ENCODE measurements at places on chromosomes 4 and X.

GRCh38 chrX:22855693-22856092 lies 144.1 kb upstream of the DDX53 start:
- DNase-seq, result no peak

DNA sequence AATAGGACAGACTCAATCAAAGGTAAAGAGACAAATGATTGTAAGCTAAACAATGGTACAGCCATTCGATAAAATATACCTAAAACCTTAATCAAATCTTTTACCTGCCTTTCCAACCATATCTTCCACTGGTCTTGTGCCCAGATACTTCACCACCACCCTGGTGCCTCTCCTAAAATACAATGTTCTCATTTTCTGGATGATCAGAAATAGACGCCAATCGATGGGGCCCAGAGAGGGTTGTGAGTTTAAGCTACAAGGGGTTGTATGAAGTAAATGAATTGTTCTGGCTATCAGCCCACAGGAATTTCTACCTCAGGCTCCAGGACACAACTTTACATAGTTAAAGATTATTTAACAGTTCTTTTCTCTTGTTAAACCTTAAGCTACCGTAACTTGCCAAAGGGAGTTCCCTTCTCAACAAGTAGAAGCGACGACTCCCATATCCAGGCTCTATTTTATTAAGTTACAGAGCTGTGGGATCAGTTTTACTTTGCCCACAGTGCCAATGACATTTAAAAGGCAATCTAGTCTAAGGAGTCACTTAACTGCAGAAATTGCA lies 99.1 kb downstream of the CHRNA9 start:
- no peak for DNase-seq

- DNase-seq, result no peak
These were observed 13.4 kb downstream of the KLF3 start for GRCh38 chr4:38677441-38677840.

GRCh38 chr4:152590179-152591031 lies 54.5 kb upstream of the FBXW7 start:
- no peak for DNase-seq

DNA sequence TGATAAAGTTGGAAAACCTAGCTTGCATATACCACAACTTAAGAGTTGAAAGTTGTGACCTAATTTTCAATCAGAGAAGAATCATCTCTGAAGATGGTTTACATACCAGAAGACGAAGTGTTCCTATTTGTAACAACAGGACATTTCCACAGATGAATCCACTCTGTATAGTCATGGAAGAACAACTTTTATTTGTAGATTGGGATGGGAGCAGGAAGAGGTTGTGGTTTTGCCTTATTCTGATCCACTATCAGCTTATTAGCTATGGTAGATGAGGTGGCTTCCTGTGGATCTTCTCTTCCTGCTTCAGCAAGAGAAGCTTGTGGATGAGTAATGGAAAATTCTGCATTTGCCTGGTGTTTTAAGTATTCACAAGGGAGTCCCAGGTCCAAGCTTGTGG lies 18.6 kb upstream of the SUPT20HL1 start:
- no peak for DNase-seq

GRCh38 chrX:1488745-1489144 lies 36.0 kb upstream of the ASMTL start:
- DNase-seq, result no peak

GRCh38 chr4:159505266-159505975 lies 402.5 kb downstream of the RAPGEF2 start:
- no peak for DNase-seq

GRCh38 chrX:63922221-63922620 lies 137.2 kb upstream of the ARHGEF9 start:
- no peak for DNase-seq

- no peak for DNase-seq
These were observed 350.0 kb downstream of the CAMK2D start for GRCh38 chr4:113411496-113411938.

GRCh38 chrX:138761380-138761779 lies 49.9 kb upstream of the FGF13 start:
- DNase-seq, result no peak

DNA sequence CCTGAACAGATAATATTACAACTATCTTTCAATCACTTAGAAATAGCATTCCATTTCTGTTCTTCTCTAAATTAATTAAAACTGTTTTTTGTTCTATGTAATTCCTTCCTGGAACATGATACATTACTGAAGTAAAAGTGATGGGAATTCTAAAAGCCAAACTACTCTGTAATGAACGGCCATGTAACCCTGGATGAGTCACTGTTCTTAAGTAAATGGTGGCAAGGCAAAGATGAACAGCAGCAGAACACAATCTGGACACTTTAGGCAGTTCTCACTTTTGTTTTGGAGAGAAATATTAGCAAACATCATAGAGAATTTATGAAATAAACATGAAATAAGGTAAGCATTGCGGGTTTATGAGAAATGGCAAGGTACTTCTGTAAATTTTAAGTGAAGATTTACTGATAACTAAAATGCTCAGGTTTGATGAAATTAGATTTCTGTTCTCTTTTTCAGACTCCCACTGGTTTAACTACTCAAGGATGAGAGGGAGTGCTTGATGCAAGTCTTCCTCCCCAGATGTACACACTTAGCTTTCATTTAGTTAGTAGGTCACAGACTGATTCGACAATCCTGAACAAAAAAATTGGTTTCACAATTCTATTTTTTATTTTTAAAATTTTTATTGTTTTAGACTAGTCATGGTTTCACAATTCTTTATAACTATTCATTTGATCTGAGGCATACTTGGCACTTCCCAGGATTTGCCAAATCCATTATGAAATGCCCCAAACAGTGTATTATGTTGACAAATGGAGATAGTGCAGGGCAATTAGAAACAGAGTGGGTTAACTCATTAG lies 964 bp upstream of the GPR82 start:
- no peak for DNase-seq

GRCh38 chr4:89658701-89659024 lies 178.3 kb downstream of the SNCA start:
- DNase-seq, result no peak

GRCh38 chrX:31228909-31229308 lies 157.1 kb upstream of the FTHL17 start:
- DNase-seq, result no peak

DNA sequence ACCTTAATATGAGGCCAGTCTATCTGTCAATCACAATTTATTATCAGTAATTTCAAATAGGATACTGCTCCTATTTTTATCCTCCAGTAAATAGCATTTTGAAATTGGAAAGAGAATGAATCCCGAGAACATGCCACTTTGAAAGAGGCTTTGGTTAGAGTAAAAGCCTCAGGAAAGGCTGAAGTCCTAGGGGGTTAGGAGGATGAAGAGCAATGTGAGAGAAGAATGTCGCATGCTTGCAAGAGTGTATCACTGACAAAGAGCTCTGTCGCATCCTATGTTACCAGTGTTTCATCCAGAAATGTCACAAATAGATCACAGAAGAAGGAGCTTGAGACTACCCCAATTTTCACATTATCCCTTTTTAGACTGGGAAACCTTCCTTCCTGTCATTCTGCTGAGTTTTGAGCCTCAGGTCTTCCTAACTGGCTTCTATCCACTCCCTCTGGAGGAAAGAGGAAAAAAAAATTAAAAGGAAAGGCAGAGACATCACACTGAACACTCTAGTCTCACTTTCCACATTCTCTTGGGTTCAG lies 39.8 kb downstream of the GPM6A start:
- no peak for DNase-seq

DNA sequence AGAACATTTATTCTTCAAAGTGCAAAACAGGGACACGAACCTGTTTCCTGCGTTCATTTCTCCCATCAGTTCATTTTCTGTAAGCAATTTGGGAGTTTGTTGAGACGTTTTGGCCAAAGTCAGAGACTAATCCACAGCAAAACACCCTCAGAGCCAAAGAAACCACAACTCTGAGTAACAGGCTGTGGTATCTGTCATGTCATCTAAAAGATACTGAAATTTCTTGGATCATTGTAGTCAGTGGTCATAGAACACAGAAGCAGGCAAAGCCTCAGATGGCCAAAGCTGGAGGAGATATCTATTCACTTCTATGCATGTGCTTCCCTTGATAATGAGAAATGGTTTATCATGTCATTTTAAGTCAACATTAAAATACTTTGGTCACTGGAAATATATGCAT lies 485.6 kb upstream of the GALNT7 start:
- DNase-seq, result no peak

DNA sequence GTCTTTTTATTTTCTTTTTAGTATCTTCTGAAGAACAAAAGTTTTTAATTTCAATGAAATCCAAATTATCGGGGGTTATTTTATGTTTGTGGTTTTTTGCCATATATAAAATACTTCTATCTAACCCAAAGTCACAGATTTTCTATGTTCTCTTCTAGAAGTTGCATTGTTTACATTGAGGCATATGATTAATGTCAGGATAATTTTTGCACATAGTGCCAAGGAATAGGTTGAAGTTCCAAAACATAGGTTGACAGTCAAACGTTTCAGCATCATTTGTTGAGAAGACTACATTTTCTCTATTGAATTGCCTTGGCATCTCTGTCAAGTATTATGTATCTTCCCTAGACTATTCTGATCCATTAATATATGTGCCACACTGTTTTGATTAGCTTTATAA lies 64.5 kb downstream of the ANKRD17 start:
- no peak for DNase-seq

DNA sequence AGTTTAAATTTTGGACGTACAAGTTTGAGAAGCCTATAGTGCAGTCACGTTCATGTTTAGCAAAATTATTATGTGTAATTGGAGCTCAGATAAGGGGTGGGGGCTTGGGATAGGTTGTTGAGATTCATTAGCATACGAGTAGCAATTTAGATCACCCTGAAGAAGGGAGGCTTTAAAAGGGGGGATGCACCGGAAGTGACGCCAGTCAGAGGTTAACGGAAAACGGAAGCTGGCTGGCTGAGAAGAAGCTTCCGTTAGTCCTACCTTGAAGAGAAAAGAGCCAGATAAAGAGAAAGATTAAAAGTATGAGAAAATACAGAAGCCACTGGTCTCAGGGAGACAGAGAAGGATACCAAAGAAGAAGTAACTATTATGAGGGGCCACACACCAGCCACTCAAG lies 1.1 kb upstream of the NXT2 start:
- no peak for DNase-seq

- no peak for DNase-seq
These were observed 96.9 kb downstream of the EGF start for GRCh38 chr4:110009550-110009949.

DNA sequence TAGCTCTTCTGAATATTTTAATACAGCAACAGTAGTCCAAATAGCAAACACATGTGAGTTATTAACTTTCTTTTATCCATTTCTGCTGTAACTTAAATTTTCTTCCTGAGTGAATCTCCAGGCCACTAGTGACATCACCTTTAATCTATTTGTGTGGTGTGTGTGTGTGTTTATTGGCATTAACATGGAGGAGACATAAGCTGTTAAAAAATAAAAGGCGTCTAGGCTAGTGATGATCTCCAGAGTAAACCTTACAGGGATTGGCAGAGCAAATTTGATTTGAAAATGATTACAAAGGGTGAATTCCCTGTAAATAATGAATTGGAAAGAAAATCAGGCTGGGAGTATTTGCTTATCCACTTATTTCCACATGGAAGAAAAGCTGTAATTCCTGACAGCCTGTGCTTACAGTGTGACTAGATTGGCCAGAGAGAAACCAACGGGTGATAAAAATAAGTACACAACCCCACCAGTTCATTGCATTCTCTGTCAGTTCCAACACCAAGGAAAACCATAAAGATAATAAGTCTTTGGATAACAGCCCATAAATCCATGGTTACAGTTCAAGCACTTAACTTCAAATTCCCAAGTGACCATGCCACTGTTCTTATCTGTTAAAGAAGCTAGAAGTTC lies 186.1 kb downstream of the ENOX2 start:
- DNase-seq, result no peak

DNA sequence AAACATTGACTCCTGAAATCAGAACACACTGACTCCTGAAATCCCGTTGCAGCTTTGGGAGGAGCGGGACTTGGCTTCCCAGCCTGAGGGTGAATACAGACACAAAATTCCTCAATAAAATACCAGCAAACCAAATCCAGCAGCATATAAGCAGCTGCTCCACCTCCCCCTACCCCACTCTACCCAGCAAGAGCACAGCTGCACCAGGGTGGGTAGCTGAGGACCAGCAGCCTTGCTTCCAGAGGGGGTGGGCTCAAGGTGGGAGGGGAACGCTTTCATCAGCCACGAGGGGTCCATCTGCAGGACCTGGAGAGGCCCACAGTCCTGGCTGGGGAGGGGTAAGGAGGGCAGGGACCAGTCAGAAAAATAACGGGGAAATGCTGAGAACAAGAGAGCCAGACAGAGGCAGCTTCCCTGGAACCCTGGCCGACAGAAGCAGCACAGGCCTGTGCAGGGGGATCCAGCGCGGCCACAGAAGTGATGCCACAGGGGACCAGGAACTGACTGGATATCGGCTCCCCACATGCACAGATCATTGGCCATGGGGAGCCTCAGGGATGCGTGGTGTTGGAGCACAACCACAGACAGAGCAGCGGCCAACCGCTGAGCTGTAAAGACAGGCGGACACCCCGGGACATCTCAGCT lies 49.8 kb downstream of the FGFRL1 start:
- no peak for DNase-seq

DNA sequence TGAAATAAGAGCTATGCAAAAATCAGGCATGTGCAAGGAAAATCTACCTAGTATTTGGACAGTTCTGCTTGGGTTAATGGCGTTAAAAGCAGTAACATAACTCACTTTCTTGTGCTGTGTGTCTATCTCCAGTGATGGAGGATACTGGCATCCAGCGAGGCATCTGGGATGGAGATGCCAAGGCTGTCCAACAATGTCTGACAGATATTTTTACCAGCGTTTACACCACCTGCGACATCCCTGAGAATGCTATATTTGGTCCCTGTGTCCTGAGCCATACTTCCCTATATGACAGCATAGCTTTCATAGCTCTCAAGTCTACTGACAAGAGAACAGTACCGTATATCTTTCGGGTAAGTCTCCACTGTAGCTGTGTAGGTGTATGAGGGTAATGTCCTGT lies 2.6 kb downstream of the PRDM8 start:
- DNase-seq, result no peak

DNA sequence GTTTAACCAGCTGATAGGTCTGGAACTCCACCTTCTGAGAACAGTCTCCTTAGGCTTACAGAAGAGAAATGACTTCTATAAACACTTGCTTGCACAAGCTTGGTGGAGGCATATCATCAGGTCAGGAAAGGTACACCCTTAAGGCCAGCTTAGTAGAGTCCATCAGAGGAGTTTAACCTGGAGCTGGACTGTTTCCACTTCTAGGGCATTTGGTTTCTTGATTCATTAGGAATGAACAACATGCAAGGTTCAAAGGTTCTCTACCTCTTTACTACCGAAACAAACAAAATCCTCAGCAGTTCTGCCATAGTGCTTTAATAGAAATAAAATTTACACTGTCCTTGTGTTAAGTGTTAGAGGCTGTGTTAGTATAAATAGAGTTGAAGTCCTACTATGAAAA lies 171.4 kb upstream of the NPY2R start:
- no peak for DNase-seq

- no peak for DNase-seq
These were observed 76.4 kb downstream of the TBC1D19 start for GRCh38 chr4:26660261-26660660.

- no peak for DNase-seq
These were observed 168.6 kb downstream of the NEK1 start for GRCh38 chr4:169443748-169444147.

GRCh38 chr4:37455301-37456131 lies 211.0 kb downstream of the NWD2 start:
- DNase-seq, result no peak
